ENCODE measurements at places on chromosomes 3 and 15.

GRCh38 chr3:115814778-115815380, 191.6 kb downstream of the GAP43 start:
- DNase-seq, result peak; percentile 25

- DNase-seq, result no peak
Observed at GRCh38 chr3:188900421-188900951, 271.3 kb upstream of the TPRG1 start.

DNA sequence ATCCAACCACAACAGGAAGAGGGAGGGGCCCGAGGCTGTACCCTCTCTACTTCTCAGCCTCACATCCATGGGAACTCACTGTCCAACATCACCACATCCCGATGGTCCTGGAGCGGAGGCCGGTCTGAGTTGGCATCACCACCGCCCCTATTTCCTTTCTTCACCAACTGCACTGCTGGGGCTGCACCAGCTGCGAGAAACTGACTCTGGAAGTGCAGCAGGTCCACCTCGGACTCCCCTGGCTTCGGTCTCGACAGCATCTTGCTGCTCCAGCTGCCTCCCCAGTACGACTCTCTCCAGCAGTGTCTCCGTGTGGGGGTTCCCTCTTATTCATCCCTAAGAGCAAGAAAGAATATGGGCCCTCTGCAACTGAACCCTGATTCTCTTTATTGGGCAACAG, 7.2 kb downstream of the RPAP1 start:
- DNase-seq, result no peak

DNA sequence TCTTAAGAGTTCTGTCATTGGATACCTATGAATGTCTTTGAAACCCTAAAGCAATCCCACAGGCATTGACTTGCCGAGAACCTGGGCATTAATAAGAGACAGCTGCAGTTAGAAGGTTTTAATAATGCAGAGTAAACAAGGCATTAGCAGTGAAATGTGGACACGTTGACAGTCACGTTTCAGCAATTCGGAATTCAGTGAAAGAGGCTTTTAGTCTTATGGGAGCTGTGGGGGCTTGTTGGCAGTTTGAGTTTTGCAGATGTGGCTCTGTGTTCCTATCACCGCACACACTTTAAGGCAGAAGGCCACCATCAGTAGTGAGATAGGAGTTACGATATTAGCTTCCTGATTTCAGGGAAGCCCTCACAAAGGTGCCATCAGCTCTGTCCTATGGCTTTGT, 145.2 kb upstream of the NUDT16 start:
- no peak for DNase-seq

DNA sequence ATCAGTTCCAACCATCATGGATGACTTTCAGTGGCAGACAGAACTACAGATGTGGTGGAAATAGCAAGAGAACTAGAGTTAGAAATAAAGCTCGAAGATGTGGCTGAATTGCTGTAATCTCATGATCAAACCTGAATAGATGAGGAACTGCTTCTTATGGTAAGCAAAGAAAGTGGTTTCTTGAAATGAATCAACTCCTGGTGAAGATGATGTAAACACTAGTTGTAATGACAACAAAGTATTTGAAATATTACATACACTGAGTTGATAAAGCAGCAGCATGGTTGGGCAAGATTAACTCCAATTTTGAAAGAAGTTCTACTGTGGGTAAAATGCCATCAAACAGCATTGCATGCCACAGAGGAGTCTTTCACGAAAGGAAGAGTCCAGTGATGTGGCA, 131.7 kb upstream of the FAM3D start:
- no peak for DNase-seq

DNA sequence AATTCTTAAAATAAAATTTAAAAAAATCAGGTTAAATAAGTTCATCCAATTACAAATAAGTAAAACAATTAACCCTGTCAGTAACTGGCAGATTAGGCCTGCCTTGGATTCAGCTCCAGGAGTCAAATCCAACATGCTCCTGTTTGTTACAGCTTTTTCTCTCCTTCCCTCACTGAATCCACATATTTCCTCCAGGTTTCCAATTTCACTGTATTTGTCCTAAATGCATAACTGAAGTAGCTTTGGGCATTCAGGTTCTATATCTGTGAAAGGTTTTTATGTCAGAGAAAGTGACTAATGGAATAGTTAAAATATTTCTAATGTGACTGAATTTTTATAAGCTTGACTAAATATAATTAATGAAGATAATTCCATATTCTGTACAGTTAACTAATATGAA, 79.7 kb downstream of the IFT80 start:
- no peak for DNase-seq
